A549 treated with DMSO at 1 μM for 4 hours (cell line): ENCODE measurements at places on chromosomes 3 and 15. TPM values are rescaled to one million over a fixed set of nuclear protein-coding genes. Genes with fewer than 3 reads are reported as not detected.

MNS1 gene
- 2.7 to 4.1 TPM (median 3.4 TPM) in 5 replicates for total RNA-seq

FANCD2OS gene
- total RNA-seq, result not detected in 5 replicates

SH3GL3 gene
- total RNA-seq, result 0.64 to 0.75 TPM (median 0.67 TPM) in 5 replicates

TPRG1 gene
- total RNA-seq, result 0.14 to 0.55 TPM (median 0.24 TPM) in 5 replicates

WNT5A gene
- total RNA-seq, result 0.62 to 1.3 TPM (median 0.82 TPM) in 5 replicates

IFT80 gene
- 11.3 to 18.0 TPM (median 13.9 TPM) in 5 replicates for total RNA-seq

CACNA1D gene
- 0.68 to 1.6 TPM (median 0.98 TPM) in 5 replicates for total RNA-seq

TBC1D2B gene
- 12.1 to 17.4 TPM (median 15.0 TPM) in 5 replicates for total RNA-seq

ASB14 gene
- not detected in 5 replicates for total RNA-seq

CHRNA7 gene
- total RNA-seq, result 3.3 to 4.7 TPM (median 4.2 TPM) in 5 replicates

GCNT3 gene
- total RNA-seq, result 156 to 216 TPM (median 179 TPM) in 5 replicates

BOC gene
- 6.9 to 8.7 TPM (median 7.5 TPM) in 5 replicates for total RNA-seq

CIAO2A gene
- total RNA-seq, result 115 to 164 TPM (median 121 TPM) in 5 replicates

P3H2 gene
- 33.5 to 53.7 TPM (median 45.8 TPM) in 5 replicates for total RNA-seq

TMEM45A gene
- 2.4 to 3.0 TPM (median 2.7 TPM) in 5 replicates for total RNA-seq

TERC gene
- total RNA-seq, result 0.93 TPM in 1 of 5 replicates, not detected in the others

ATP11B gene
- 8.1 to 15.8 TPM (median 12.5 TPM) in 5 replicates for total RNA-seq

C2CD4A gene
- total RNA-seq, result 0.02 to 0.07 TPM (median 0.02 TPM) in 3 of 5 replicates, not detected in the others

PROK2 gene
- total RNA-seq, result not detected in 5 replicates

KLHL25 gene
- total RNA-seq, result 6.9 to 8.1 TPM (median 7.3 TPM) in 5 replicates

MYRIP gene
- not detected in 5 replicates for total RNA-seq

ROPN1 gene
- not detected in 5 replicates for total RNA-seq

C3orf20 gene
- 0.03 TPM in 2 of 5 replicates, not detected in the others for total RNA-seq

DHX30 gene
- 44.0 to 50.0 TPM (median 48.0 TPM) in 5 replicates for total RNA-seq

NPHP3 gene
- total RNA-seq, result 6.2 to 8.7 TPM (median 7.6 TPM) in 5 replicates

ALDH1A3 gene
- total RNA-seq, result 23.0 to 25.5 TPM (median 23.8 TPM) in 5 replicates

CCR4 gene
- 0.05 to 0.06 TPM (median 0.05 TPM) in 4 of 5 replicates, not detected in the other for total RNA-seq

SEMA4B gene
- 133 to 160 TPM (median 155 TPM) in 5 replicates for total RNA-seq

ITGA11 gene
- 2.9 to 8.7 TPM (median 6.3 TPM) in 5 replicates for total RNA-seq

ZNF385D gene
- total RNA-seq, result not detected in 5 replicates

CIB1 gene
- total RNA-seq, result 218 to 245 TPM (median 228 TPM) in 5 replicates

SCG5 gene
- 1.6 to 3.7 TPM (median 2.2 TPM) in 5 replicates for total RNA-seq

SPATA12 gene
- 0.45 to 0.64 TPM (median 0.52 TPM) in 5 replicates for total RNA-seq

INKA1 gene
- 1.6 to 1.7 TPM (median 1.6 TPM) in 5 replicates for total RNA-seq

C2CD4B gene
- 0.07 to 0.09 TPM (median 0.08 TPM) in 3 of 5 replicates, not detected in the others for total RNA-seq

COL6A5 gene
- total RNA-seq, result not detected in 5 replicates
